ENCODE measurements at places on chromosomes 5 and 9.

DNA sequence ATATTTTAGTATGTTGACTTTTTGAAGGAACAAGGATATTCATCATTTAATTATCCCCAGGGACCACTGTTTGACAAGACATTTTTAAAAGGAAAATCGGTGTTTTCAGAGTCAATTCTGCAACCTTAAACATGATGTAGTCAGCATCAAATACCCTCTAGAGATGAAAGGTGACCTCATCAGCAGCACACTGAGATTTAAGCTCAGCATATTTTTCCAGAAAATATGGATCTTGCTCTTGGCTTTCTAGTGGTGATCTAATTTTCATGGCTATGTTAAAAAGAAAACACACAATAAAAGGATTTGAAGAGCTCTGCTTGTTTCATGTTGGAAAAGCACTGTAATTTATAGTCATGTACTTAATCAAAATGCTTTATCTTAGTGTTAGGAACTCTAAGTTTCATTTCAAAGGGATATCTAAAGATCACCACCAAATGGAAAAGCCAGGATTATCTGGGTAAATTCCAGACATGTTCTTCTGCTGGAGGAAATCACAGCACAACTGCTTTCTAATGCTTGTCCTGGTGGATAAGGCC, 487.2 kb downstream of the ENC1 start:
- no peak for DNase-seq

GRCh38 chr5:173765661-173766060, 122.5 kb upstream of the CPEB4 start:
- DNase-seq: no peak

DNA sequence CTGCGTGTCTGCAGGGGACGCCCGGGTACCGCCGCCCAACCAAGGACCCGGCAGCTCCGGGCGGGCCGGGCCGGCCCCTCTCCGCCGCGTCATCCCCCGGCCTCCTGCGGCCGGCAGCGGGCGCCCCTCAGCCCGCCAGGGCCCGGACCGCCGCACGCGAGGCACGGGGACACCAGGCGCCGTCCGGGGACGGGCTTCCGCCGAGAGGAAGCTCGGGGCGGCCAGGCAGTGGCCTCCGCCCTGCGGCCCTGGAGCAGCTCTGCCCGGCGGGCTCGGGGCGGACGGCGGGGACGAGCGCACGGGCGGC, 373 bp downstream of the FBXW5 start:
- no peak for DNase-seq

DNA sequence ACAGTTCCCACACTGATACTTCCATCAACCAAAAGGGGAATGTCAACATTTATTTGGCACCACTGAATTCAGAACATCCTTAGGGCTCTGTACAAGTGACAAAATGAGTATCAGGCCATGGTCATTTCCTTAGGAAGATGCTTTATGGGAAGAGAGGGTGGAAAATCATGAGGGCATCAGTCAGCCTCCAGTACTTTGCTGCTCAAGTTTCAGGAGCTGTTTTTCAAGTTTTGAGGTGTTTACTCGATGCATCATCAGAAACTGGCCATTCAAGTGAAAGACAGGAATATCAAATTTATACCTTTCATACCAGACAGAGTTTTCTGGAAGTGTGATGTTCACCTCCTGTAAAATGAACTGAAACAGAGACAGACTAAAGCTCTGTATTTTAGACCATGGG, 21.2 kb upstream of the MARCHF3 start:
- DNase-seq: no peak

DNA sequence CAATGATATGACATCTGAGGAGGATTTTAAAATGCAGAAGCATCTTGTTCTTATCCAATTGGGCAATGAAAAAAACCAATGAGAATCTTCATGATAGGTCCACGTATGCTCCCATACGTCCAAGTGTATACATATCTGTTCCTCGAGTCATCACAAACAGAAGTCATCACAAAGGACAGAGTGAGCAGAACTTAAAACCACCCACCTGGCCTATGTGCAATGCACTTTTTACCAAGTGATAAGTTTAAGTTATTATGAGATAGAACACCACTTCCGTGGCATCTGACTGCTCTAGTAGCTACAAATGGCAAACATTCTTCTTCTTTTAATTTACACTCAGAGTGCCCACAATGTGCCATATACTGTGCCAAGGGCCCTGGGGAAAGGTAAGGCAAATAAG, 82.4 kb downstream of the PPP2R2B start:
- DNase-seq: no peak

DNA sequence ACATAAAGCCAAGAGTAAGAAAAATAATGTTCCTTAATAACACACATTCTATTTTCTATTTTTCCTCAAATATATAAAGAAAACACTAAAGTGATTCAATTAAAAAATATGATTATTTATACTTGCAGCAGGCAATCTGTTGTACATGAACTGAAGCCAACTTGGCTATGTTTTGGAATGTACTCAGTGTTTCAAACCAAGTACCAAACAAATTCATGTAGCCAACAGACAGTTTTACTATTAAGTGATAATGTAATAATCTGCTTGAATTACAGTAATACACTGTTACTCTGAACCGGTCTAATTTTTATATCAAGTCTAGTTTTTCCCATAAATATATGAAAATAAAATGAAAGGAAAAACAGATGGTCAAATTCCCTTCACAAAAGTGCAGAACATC, 58.0 kb downstream of the CEP120 start:
- no peak for DNase-seq

DNA sequence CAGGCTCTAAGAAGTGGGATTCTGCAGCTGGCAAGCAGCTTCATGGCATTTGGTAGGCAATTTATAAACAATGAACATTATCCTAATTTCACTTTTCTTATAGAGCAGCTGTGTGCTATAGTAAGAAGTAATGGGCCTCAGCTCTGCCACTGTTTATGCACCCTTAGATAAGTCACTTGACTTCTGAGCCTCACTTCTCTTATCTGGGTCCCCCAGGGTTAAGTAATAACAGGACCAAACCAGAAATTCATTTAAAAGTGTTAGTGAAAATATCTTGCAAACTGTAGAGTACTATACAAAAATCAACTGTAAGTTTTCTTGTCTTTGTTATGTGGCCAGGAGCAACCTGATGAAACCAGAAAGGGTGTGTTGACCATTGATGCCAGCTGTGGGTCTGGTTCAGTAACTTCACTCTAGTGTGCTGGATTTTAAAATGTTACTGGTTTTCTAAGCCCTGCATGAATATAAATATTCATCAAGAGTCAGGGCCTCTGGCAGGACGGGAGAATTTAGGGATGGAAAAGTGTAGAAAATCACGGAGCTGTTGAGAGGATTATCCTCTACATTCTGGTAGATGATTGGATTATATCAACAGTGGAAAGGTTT, 24.2 kb downstream of the TNFAIP8 start:
- no peak for DNase-seq
